ENCODE measurements at places on chromosomes 7 and 10.

GRCh38 chr7:32533276-32534029 is 38.2 kb downstream of the AVL9 start:
- no peak for DNase-seq

GRCh38 chr7:69445541-69445940 is 152.7 kb upstream of the AUTS2 start:
- no peak for DNase-seq

- no peak for DNase-seq
Measured at GRCh38 chr7:96685353-96685752, 24.3 kb downstream of the SEM1 start.

- no peak for DNase-seq
Measured at GRCh38 chr10:15815242-15815885, 44.9 kb downstream of the MINDY3 start.

DNA sequence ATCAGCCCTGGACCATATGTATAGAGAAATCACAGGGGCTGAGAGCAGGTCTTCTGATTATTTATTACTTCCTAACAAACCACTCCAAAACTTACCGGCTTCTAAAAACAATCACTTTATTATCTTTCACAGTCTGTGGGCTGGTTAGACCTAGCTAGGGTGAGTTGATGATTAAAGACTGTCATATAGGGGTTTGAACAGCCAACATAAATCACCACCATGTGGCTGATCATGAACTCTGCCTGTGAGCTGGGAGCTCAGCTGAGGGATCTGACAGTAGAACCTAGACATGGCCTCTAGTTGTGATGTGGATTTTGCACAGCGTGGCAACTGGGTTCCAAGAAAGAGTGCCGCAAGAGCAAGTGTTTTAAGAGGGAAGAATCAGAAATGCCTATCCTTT is 305.4 kb downstream of the CSTF2T start:
- no peak for DNase-seq

DNA sequence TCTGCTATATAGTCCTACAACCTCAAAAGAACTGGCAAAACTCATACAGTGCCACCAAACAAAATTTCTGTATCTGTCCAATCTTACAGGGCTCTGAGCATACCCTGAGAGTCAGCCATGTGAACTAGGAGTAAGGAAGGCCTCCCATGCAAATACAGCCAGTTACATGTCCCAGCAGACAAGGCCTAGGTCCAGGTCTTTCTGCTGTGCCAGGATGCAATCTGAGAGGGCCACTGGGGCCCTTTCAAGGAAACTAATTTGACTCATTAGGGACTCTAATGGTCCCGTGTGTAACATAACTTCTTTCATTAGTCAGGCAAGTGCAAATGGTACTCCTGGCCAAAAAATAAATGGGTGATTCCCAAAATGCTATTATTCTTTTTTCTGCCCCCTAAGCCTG is 17.9 kb upstream of the HIBADH start:
- no peak for DNase-seq

DNA sequence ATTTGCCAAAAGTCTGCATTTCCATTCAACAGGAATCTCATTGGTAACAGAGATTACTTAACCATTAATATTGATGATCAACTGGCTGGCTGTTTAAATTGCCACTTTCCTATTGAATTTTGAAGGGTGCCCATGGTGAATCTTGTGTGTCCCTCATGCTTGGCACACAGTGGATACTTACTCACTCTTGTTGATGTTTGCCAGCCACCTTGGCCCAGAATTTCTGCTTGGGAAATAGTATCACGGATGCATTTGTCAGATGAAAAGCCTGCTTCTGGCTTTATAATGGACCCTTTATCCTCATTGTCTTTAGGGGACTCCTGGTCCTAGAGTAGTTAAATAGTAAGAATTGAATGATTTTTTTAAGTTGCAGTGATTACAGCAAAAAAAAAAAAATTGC is 52.0 kb downstream of the MMRN2 start:
- DNase-seq: no peak

GRCh38 chr10:11411926-11412545 is 199.4 kb downstream of the USP6NL start:
- DNase-seq: no peak

- DNase-seq: no peak
Measured at GRCh38 chr10:82242778-82243177, 367.8 kb downstream of the NRG3 start.

DNA sequence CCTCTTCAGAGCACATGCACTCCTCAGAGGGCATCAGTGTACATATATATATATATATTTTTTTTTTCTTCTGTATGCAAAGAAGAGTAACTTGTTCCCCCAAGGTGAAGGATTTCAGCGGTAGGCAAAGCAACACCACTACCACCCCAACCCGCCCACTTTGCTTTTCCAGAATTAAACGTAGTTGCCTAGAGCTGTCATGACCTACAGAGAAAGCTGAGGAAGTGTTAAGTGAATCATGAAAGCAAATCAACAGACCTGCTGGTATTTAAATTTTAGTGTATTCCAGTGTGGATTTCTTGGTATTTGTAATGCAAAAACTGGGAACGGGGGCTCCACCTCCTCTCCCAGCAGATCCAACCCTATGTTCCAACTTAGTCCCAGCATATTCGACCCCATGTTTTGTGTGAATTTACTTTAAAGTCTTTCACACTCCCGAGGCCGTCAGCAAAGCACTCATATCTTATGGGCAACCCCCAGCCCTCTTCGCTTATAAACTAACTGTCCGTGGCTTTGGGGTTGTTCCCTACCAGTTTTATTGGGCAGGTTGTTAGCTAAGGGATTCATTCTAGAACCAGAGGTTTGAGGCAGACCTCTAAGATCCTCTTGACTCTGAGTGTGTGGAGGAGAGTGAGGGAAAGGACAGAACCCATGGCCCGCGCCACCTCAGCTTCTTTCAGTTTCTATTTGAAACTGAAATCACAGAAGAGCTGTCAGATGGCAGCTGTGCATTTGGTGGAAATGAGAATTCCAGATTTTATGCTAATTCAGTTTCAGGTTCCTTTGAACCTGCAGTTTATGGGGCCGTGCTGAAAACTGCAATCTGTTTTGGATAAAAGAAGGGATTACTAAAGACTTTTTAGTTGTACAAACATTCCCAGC is 450.2 kb upstream of the GALNT17 start:
- DNase-seq: no peak

- no peak for DNase-seq
Measured at GRCh38 chr10:26759008-26759407, 61.5 kb downstream of the PDSS1 start.

GRCh38 chr10:132521466-132522102 is 16.0 kb upstream of the INPP5A start:
- no peak for DNase-seq

DNA sequence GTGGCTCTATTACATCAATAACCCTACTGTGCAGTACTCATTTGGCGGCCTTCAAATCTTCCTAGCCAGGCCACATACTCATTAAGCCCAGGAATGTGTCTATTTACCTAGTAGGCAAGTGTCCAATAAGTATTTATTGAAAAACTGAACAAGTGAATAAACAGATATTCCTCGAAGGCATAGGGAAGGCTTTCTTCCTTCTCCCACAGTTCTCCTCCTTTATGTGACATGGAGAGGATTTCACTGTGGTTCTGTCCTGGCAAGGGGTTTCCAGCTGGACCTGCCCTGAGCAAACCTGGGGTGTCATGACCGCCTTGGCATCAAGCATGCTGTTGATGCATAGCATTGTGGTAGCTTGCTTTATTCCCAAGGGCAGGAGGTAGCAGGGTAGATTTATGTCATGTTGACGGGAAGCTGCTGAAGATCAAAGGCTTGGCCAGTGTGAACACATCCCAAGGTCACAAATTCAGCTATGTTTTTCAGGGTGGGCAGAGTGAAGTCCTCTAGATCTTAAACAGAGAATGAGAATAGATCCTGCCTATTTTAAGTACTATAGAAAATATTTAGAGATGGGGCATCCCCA is 195.1 kb downstream of the INHBA start:
- no peak for DNase-seq

- DNase-seq: no peak
Measured at GRCh38 chr7:7789551-7789988, 71.2 kb upstream of the RPA3 start.

DNA sequence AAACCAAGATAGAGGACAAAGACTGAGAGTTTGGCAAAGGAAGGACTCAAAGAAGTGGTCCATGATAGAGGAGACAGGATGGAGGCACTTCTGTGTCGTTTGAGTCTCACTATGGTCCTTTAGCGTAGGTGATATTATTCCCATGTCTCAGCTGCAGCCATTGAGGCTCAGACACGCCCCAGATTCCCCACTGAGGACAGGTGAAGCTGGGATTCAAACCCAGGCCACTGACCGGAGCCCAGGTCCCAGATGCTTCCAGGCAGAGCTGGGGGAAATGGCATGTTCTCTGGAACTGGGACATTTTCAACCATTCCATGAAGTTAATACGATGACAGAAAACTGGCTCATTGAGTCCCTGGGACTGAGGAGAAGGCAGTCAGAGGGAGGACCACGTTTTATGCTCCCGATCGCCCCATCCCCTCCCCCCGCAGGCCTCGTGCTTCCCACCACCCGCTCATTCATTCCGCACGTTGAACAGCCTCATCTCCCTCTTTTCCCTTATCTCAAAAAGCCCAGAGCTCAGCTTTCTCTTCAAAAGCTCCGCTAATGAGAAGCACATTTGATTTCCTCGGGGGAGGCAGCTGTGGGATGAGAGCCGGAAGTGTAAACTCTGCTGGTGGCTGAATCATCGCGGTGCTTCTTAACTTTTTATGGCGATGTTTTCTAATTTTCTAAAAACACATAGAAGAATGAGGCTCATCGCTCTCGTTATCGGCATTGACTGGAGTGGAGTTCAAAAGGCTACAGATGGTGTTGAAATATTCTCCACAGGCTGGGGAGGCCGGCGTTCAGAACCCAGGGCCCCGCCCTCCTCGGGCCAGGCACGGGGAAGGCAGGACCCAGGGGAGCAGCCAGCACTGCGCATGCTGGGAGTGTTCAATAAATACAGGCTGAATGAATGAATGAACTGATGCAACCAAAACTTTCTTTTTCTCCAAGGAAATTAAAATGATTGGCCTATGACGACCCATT is 64.0 kb downstream of the OAT start:
- no peak for DNase-seq
